ENCODE measurements at places on chromosomes 7 and 10.

- no peak for DNase-seq
Measured at GRCh38 chr10:128867210-128867609, 599.8 kb upstream of the MGMT start.

DNA sequence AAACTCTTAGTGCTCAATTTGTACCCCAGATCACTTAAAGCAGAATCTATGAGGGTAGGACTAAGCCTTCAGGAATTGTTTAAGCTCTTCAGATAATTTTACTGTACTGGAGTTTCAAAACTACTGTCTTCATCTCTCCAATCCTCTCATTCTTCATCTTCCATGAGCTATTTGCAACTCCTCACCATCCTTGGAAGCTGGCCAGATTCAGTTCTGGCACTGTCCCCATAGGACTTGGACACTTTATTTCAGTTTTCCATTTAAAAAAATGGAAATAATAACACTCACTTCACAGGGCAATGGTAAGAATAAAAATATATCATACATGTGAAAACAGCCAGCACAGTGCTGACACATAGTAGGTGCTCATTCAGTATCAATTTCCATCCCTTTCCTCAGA is 74.6 kb downstream of the PPP1R17 start:
- peak; percentile 18 for DNase-seq

- DNase-seq, result peak; percentile 77
Measured at GRCh38 chr10:101441541-101442455, 87.8 kb downstream of the BTRC start.

DNA sequence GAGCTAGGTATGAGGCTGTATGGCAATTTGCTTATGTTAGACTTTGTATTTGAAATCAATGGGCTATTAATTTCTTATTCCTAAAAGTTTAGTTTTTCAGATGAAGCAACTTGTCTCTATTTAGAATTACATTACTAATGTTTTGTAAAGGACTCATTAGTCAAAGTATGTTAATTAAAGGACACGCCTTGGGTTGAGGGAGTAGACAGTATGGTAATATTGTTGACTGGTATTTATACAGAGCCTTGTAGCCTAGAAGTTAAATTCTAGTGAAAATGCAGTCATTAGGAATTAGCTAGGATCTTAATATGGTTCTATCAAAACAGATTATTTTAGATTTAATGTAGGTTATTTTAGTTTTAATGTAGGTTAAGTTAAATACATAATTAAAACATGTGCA is 6.2 kb downstream of the CDK14 start:
- no peak for DNase-seq

DNA sequence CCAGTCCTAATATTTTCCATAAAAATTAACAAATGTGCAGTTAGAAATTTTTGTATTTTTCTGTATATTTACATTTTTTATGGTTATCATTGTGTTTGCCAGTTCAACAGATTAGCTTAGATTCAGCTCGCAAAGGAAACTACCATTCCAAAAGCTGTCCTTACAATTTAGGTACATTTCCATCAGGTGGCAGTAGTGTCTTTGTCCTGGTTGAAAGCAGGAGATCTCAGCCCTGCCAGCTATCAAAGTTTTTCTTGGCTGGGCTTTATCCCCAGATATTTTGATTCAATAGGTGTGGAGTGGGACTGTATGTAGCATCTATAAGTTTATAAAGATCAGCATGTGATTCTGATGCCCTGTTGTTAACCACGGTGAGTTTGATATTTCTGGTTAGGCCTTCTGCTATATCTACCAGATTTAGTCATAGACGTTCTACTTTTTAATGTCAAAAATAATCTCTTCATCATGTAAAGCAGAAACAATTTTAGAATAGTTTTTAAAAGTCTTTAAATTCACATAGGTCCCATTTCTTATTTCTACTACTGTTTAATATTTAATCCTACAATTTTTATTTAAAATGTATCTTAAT is 15.5 kb upstream of the ICA1 start:
- DNase-seq, result no peak

DNA sequence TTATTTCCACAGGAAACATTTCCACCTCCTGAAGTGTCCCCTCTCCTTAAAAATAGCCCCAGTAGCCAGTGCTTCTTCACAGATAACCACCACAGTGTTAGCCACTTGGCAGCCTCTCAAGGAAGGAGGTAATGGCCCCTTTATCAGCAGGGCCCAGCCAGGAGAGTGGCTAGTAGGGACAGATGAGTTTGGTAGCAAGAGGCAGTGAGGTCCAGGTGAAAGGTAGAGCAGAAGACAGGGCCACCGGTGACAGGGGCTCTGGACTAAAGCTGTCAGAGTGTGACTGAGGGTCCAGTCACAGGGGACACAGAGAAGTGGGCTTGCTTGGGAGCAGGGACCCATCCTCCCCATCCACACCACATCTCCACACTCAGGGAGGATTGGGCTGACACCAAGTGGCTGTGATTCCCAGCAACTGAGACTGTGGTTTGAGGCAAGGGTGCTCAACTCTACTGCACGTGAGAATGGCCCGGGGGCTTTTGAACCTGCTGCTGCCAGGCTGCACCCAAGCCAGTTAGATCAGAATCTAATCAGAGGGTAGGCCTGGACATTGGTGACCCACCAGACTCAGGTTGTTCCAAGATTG is 52.2 kb downstream of the C10orf120 start:
- no peak for DNase-seq

DNA sequence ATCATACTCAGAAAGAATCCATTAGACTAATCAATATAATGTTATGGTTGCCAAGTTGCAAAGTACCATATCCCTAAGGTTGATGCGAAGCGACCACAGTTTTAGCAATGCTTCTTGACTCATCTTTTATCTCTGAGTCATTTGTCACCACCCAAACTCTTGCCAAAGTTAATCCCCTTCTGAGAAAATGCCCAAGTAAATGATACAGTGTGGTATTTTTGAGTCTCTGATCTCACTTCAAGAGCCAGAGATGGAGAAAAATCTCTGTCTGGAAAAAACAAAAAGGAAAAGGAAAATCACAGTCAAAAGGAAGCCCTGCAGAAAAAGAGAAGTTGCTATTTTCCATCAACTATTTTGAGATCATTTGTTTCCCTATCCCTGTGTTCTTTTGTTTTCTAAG is 26.7 kb upstream of the OTUD1 start:
- DNase-seq, result peak; percentile 61

GRCh38 chr7:151291206-151291605 is 42.7 kb upstream of the SMARCD3 start:
- no peak for DNase-seq

DNA sequence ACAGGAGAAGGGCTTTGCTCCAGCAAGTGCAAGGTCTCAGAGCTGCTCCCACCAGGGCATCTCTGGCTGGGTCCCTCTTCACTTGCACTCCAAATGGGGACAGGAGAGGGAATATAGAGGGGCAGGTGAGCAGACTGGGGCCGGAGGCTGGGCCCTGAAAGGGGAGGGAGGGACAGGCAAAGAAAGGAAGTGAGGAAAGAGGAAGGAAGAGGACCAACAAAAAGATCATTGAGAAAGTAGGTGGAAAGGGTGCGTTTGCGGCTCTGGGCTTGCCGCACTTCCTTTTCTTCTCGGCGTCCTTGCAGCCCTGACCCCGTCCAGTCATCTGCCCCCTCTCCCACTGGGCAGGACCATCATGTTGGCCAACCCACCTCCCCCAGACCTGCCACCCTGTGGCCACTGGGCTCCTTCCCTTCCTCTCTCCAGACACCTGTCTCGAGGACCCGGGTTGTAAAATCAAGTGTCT is 14.0 kb downstream of the ITPRIP start:
- DNase-seq, result no peak

- DNase-seq, result peak; percentile 9
Measured at GRCh38 chr10:31399631-31400030, 80.6 kb downstream of the ZEB1 start.

GRCh38 chr10:5927306-5927705 is 37.3 kb downstream of the FBH1 start:
- peak; percentile 43 for DNase-seq

DNA sequence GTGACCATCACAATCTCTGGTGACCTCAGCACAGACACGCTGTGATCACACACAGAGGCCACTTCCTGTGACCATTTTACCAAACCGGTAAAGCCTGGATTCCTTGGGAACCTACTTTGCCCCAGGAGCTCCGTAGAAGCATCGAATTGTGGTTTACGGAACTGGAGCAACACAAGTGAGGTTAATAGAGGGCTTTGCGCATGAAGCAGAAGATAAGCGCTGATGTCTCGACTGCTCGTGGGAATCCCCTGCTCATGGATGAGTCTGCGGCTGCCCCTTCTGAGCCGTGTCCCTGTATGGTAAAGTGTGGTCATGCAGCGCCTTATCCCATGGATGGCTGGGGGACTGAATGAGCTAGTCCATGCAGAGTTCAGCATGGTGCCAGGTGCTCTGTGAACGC is 53.6 kb downstream of the VIPR2 start:
- DNase-seq, result no peak

All from fibroblast of skin of scalp (primary cell).